ENCODE measurements at places on chromosomes 2 and 18. TPM values are rescaled to one million over a fixed set of nuclear protein-coding genes. Genes with fewer than 3 reads are reported as not detected.

Gene GAREM2
- total RNA-seq: 1.1 TPM

Gene ADD2
- 0.35 TPM for total RNA-seq

Gene CCDC178
- total RNA-seq: not detected

Gene ABCG8
- not detected for total RNA-seq

Gene DNAH6
- not detected for total RNA-seq

Gene ATF2
- total RNA-seq: 51.2 TPM

Gene LRPPRC
- total RNA-seq: 34.6 TPM

Gene ARHGEF4
- 0.90 TPM for total RNA-seq

Gene RAB17
- total RNA-seq: 0.45 TPM

Gene CHRNG
- total RNA-seq: not detected

Gene ABCG5
- total RNA-seq: not detected

Gene RGPD3
- under 0.01 TPM for total RNA-seq

Gene IMPA2
- 1.1 TPM for total RNA-seq

Gene TMEFF2
- 0.12 TPM for total RNA-seq

Gene RRM2
- total RNA-seq: 6.3 TPM

Gene SERPINB5
- not detected for total RNA-seq

Gene SIX3
- not detected for total RNA-seq

Gene TNS1
- 103 TPM for total RNA-seq

Gene TXNDC2
- total RNA-seq: not detected

Gene GRP
- total RNA-seq: not detected

Gene DGKD
- 11.8 TPM for total RNA-seq

Gene MC5R
- not detected for total RNA-seq

Gene MROH2A
- total RNA-seq: 0.15 TPM

Gene TTC31
- 7.8 TPM for total RNA-seq

Gene CROCC2
- total RNA-seq: 0.12 TPM

Gene DNAJC5G
- not detected for total RNA-seq

Gene NOSTRIN
- total RNA-seq: 0.23 TPM

Gene RAB6C
- total RNA-seq: not detected

Gene KRTCAP3
- not detected for total RNA-seq

Gene GCG
- total RNA-seq: not detected

Data from smooth muscle cell of the coronary artery (primary cell).